ENCODE measurements at places on chromosomes 4 and X. TPM values are rescaled to one million over a fixed set of nuclear protein-coding genes. Genes with fewer than 3 reads are reported as not detected.

Gene FRAS1
- total RNA-seq = 0.65 TPM

Gene CSN3
- total RNA-seq = not detected

Gene TLR10
- not detected for total RNA-seq

Gene PLAC1
- not detected for total RNA-seq

Gene NOA1
- 25.6 TPM for total RNA-seq

Gene ATP1B4
- not detected for total RNA-seq

Gene NEUROG2
- total RNA-seq = not detected

Gene NRK
- under 0.01 TPM for total RNA-seq

Gene ADGRG4
- under 0.01 TPM for total RNA-seq
